ENCODE measurements at places on chromosomes 13 and 19.
A peak's percentile ranks its signal among the peaks of the same experiment; 100 is the strongest.

DNA sequence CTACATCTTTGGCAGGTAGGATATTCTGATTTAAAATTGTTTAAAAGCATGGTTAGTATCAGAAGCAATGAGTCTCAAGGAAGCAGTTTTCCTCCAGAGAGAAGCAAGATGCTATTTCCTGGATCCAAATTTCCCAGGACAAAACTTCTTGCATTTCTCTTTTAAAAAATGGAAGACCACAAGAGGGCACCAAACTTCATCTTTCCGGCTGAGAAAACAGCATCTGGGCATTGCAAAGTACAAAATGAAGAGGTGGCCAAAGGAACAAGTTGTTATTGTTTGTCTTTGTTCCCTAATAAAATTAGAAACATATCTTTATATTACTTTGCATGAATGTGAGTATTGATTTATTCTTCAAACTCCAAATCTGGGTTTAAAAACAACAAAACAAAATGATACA is 60.0 kb upstream of the LRCH1 start:
- peak; percentile 34 for DNase-seq

DNA sequence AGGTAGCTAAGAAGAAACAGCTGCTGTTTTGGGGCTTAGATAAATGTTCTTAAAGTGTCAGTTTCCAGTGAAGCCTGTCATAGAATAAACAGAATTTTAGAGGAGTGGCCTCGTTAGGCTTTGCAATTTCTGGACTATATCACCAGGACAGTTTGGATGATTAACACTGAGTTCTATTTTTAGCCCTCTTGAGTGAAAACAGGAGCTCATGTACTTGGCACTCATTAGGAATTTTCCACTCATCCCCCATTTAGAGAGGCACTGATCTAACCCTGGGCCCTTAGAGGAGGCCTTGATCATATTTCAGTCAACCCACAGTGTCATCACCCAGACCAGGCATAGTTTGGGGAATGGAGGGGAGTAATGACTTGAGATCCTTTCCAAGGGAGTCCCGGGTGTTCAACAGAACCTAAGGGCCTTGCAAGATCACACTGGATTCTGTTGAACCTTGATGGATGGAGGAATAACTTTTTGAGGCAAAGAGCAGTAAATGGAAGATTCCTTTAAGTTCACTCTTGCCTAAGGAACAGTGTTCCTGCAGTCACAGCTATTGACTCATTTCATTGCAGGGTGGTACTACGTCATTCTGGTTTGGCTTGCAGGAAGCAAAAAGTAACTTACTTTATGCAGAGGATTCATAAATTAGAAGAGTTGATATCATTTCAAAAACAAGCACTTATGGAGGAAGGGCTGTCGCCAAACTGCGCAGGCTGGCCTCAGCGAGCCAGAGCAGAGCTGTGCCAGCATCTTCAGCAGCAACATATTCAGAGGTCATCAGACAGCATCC is 160.2 kb downstream of the SLC7A1 start:
- DNase-seq, result no peak

DNA sequence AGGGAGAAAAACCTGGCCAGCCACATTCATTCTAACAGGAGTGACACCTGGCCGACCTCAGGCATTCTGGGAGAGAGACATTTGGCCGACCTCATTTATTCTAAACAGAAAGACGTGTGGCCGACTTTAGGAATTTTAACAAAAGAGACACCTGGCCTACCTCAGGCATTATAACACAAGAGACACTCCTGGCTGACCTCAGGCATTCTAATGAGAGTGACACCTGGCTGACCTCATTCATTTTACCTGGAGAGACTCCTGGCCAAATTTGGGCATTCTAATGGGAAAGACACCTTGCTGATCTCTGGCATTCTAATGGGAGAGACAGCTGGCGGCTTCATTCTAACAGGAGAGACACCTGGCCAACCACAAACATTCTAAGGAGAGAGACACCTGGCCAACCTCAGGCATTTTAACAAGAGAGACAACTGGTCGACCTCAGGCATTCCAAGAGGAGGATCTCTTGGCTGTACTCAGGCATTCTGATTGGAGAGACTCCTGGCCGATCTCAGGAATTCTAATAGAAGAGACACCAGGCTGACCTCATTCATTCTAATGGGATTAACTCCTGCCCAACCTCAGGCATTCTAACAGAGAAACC is 1353.9 kb downstream of the UQCRFS1 start:
- DNase-seq, result no peak

DNA sequence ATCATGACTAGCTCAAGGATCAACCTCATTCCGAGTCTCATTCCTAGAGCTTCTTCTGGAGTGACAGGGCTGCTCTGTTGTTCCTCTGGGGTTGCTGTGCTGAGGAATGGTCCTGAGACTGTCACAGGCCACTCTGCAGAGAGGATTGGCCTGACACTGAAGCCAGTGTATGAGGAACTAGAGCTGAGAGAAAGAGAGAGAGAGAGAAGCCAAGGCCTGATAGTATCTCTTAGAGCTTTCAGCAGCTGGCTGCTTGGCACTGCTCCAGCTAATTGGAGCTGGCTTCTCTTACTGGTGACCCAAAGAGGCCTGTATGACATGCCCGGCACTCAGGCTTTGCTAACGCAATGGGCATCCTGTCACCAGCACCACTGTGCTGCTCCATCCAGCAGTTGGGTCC is 73.4 kb upstream of the FLT1 start:
- no peak for DNase-seq

- DNase-seq, result no peak
Observed at GRCh38 chr19:16886305-16886880, 2.4 kb upstream of the F2RL3 start.

DNA sequence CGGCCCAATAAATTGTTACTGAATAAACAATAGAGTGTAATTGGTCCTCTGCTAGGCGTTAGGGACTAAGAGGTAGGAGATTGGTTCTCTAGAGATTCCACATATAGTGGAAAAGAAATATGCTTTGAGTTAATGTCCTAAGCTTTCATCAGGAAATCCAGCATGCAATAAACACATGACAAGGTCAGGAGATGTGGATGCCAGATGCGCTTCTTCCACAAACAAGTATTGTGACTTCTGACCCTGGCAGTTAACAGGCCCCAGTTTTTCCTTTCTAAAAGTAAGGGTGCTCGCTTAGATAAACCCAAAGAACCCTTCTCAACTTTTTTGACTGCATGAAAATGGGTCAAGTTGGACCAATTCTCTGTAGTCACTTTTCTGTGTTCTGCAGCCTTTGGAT is 146.5 kb upstream of the SOX21 start:
- no peak for DNase-seq

DNA sequence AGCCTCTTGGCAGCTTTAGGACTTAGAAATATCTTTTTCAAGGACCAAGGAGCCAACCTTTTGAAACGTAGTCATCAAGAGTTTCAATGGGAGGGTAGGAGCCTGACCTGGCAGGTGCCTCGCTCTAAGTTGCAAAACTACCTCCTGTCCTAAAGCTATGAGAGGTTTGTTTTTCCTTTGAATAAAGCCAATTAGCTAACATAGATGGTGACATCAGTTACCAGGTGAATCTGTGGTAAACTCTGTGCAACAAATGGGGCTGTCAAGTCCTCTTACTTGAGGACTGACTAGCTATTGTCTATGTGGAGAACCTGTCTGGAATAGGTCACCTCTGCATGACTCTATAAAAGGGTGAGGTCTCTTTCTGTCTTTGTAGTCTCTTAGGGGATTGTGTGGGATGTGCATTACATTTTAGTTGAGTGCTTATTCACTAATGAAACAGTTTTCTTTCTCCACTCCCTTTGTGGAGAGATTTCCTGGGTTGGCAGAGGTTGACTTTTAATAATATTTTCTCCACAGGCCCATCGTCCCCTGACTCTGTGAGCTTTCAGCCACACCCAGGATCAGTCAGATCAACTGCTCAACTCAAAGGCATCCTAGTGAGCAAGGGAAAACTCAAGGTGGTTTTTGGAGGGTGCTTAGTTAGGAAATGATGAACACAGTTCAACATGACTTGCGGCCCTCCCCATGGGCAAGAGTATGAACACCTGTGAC is 9.9 kb downstream of the ARL11 start:
- no peak for DNase-seq

- no peak for DNase-seq
Observed at GRCh38 chr19:56083668-56084067, 37.4 kb downstream of the ZNF787 start.

GRCh38 chr13:42612021-42612765 is 38.2 kb downstream of the TNFSF11 start:
- no peak for DNase-seq

- no peak for DNase-seq
Observed at GRCh38 chr19:2027361-2027760, 11.8 kb upstream of the BTBD2 start.

- peak; percentile 97 for DNase-seq
Observed at GRCh38 chr19:6279931-6280591, at the start of gene MLLT1. TSS of gene MLLT1 (minus strand) at chr19:6279975. CDS start at chr19:6279784, 191 bp downstream.

Measured in CD4-positive, alpha-beta T cell treated with Interleukin-21 for 1 hour (primary cell).